HuH-7.5 (cell line): ENCODE measurements at places on chromosomes 13 and 19.
A peak's percentile ranks its signal among the peaks of the same experiment; 100 is the strongest.

- DNase-seq = no peak
These were observed 87.9 kb downstream of the URI1 start for GRCh38 chr19:30029721-30030510.

DNA sequence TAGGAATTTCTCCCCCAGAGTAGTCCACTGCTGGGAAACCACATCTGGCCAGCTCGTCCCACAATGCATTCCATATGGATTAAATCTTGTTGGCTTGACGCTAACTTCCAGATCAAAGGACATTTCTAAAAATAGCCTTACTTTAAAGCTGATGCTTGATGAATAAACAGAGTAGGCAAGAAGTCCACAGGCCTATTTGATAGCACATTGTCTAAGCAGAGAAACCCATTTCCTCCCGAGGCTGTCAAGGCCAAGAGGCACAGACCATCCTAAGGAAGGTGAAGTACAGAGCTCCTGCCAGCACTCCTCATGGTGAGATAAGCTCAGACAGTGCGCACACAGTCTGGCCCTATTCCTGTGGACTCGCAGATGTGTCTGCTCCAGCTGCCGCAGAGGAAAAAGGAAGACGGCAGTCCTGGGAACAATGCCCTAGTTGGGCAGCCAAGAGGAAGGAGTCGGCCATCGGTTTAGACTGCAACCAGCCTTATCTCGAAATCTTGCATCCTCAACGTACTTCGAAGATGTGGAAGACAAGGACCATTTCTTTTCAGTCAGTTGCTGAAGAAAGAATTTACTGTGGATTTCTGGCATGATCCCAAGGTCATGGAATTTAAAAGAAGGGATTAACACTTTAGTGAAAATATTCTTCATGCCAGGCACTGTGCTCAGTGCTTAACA lies 156.8 kb downstream of the RGCC start:
- DNase-seq = no peak

GRCh38 chr19:46571495-46571894 lies 29.6 kb upstream of the CALM3 start:
- peak; percentile 49 for DNase-seq

DNA sequence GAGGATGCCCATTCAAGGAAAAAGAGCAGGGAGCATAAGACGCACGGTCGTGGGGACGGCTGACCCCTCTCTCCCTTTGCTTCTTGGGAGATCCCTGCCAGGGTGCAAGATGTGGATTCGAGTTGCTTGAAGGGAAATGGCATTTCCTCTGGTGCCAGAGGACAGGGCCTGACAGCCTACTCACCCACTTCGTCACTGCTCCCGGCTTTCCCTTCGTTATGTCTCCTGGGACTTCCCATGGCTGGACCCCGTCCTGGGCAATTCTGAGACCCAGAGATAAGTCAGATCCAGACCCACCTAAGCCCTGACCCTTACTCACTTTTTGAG lies 1.2 kb downstream of the TBC1D17 start:
- DNase-seq = no peak

- no peak for DNase-seq
These were observed 194.1 kb downstream of the USP12 start for GRCh38 chr13:26977541-26977940.

GRCh38 chr13:110306340-110306959 lies 507 bp downstream of the COL4A1 start:
- DNase-seq = no peak

DNA sequence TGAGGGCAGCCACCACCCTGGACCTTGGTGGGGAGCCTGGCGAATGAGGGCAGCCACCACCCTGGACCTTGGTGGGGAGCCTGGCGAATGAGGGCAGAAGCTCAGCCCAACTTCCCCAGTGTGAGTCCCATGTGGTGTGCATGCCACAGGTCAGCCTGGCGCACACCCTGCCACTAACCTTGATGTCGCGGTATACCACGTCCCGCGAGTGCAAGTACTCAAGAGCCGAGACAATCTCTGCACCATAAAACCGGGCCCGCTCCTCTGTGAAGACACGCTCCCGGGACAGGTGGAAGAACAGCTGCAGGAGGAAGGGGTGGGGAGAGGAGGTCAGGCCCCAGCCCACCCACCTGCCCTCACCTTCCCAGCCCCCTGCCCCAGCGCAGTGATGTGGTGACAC lies 11.3 kb upstream of the CCNP start:
- DNase-seq = no peak

- no peak for DNase-seq
These were observed 184.0 kb upstream of the UBL3 start for GRCh38 chr13:30034458-30034795.

DNA sequence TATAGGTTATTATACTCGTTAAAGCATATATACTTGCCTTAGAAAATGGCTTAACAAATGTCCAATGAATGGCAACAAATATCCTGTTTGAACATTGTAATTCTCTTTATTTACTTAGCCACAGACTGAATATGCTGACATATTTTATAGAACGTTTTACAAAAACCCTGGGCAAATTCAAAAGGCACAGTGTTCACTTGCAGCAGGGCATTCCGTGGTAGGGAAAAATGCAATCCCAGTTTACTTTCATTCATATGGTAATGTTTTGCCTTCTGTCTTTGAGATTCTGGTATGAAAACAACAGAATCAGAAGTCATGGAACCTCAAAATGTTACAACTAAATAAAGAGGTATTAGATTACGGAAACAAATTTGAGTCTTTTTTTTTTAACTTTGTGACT lies 56.2 kb upstream of the MYCBP2 start:
- DNase-seq = no peak

GRCh38 chr13:73109969-73110368 lies 51.2 kb downstream of the KLF5 start:
- DNase-seq = no peak

DNA sequence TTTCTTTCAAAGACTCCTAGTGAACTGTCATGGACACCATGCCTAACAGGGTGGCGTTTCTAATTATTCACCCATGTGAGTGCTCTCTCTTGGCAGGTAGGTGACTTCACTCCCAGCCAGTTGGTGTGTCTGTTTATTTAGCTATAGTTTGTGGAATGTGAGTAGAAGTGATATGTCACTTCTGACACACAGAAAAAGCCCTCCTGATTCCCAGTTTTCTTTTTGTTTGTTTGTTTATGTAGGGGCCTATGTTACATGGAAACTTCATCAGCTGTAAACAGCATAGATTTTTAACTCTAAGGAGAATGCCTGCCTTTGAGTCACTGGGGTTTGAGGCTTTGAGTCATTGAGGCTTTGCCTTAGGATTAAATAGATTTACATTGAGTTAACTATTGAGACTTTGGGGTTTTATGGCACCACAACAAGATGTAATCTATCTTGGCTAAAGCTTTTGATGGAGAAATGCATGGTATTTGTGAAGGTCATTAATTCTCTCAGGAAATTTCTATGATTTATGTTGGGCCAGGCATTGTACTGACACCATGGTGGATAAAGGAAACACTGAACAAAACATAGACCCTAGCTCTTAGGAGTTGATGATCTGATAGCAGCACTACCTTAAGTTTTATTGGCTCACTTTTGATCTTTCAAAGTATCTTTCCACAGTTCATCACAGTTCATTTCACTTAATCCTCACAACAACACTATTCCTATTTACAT lies 45.3 kb downstream of the UFM1 start:
- no peak for DNase-seq

GRCh38 chr19:3710265-3710812 lies 2.2 kb downstream of the TJP3 start:
- peak; percentile 86 for DNase-seq

DNA sequence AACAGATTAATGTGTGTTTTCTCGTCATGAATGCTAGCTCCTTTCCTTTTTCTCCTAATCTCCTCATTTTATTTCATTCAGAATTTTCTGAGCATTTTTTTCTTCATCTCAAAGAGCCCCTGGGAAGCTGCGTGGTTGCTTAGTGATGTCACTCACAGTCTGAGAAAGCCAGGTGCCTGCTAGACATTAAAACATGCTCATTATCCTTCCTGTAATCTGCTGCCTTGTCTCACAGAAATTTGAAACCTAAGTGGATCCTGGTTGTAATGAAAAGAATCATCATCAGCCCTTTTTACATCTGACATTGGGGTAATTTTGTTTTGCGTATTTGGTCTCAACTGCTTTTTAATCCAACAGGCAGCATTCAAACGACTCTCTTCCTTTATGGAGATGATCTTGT lies 108.2 kb upstream of the RNF113B start:
- DNase-seq = no peak

DNA sequence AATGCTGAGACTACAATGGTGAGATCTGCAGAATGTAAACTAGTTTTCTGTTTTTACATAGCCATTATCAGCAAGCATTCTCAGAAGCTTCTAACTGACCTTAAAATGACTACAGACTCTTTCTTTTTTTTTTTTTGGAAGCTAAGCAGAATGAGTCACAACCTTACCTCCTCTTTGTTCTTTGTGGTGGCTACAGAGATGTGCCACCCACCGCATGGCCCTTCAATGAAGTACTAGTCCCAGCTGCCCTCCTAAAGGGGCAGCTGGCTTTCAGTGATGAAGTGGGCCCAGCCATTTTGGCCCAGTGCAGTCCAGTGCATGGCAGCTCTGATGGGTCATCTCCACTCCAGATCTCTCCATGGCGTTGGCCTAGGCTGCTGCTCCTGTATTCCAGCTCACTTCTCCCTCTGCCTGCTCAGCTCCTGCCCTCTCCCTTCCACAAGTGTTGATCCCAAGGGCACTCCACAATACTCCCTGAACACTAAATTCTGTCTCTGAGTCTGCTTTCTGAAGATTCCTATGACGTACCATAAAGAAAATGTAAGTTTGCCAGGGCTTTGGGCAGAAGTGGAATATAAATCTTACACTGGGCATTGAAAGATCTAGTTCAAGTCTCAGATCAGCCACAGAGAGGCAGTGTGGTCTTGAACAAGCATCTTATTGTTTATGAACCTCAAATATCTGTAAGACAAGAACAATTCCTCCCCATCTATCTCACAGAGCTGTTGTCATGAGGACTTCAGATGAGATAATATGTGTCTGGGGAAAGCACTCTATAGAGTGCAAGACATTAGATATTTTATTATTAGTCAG lies 85.6 kb downstream of the RXFP2 start:
- no peak for DNase-seq

GRCh38 chr13:71721104-71721503 lies 145.9 kb downstream of the DACH1 start:
- DNase-seq = no peak

GRCh38 chr13:106507560-106508274 lies 27.7 kb downstream of the EFNB2 start:
- no peak for DNase-seq
